ENCODE measurements at places on chromosomes 4 and X. TPM values are rescaled to one million over a fixed set of nuclear protein-coding genes. Genes with fewer than 3 reads are reported as not detected.

The TRIM75 gene
- not detected for total RNA-seq

The ZMYM3 gene
- 12.2 TPM for total RNA-seq

The HGFAC gene
- total RNA-seq, result not detected

The PHKA1 gene
- not detected for total RNA-seq

The CENPE gene
- 46.6 TPM for total RNA-seq

The CENPI gene
- 40.7 TPM for total RNA-seq

The KCTD8 gene
- not detected for total RNA-seq

The ANXA3 gene
- total RNA-seq, result 125 TPM

The XAGE2 gene
- 2.7 TPM for total RNA-seq

The MAP9 gene
- total RNA-seq, result 3.1 TPM

The SPINK2 gene
- total RNA-seq, result not detected

The NSUN7 gene
- not detected for total RNA-seq

The CACNA1F gene
- total RNA-seq, result not detected

The SHROOM2 gene
- total RNA-seq, result 4.3 TPM

The ADH1C gene
- total RNA-seq, result not detected

The PABPC5 gene
- 0.61 TPM for total RNA-seq

The STK26 gene
- total RNA-seq, result 0.11 TPM

The LPAR4 gene
- total RNA-seq, result 2.4 TPM

The SPATA4 gene
- not detected for total RNA-seq

The GABRG1 gene
- not detected for total RNA-seq

The F9 gene
- not detected for total RNA-seq

The LCORL gene
- 94.0 TPM for total RNA-seq

The FAM193A gene
- total RNA-seq, result 4.4 TPM

The SLC26A1 gene
- not detected for total RNA-seq

The ANK2 gene
- 3.4 TPM for total RNA-seq

The HSFX3 gene
- not detected for total RNA-seq

The PCGF3 gene
- 24.8 TPM for total RNA-seq

The LRRC66 gene
- not detected for total RNA-seq

The MUC7 gene
- not detected for total RNA-seq

The SORCS2 gene
- total RNA-seq, result 0.05 TPM

Data from SJSA1 (cell line).